Kidney capillary endothelial cell (primary cell): ENCODE measurements at places on chromosomes 13 and 19.

- no peak for DNase-seq
Observed at GRCh38 chr13:75935805-75936204, 299.7 kb downstream of the LMO7 start.

DNA sequence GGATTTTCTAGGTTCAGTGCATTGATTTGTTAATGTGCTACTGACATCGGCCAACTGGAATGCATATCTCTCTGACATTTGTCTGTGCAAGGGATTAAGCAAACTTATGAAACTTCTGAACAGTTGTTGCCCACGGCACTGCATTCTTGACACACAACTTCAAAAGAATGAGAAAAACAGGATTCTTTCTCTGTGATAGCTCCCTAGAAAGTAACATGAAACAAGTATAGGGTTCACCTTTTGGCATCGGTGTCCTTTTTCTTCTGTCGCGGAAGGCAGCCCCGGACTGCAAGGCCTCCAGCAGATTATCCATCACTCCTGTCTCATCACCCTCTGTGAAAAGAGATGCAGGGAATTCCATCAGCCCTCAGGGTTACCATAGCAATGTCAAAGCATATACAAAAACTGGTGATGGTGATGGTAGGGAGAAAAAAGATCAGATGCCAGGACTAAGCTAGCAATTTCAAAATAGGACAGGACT, 389.2 kb downstream of the DIAPH3 start:
- DNase-seq, result no peak

DNA sequence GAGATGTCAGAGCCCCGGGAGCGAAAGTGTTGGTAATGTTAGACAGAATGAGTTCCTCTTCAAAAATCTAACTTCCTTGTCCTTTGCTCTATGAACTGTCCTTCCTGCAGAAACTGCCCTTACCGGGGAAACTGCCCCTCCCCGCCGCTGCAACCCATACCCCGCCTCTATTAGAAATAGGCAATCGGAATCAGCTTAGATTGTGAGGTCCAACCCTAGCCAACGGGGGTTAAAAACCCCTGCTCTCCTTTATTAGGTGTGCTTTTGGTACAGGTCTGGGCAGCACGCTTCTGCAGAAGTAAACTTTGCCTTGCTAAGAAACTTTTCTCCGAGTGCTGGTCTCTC, 11.5 kb upstream of the CAPNS1 start:
- no peak for DNase-seq

DNA sequence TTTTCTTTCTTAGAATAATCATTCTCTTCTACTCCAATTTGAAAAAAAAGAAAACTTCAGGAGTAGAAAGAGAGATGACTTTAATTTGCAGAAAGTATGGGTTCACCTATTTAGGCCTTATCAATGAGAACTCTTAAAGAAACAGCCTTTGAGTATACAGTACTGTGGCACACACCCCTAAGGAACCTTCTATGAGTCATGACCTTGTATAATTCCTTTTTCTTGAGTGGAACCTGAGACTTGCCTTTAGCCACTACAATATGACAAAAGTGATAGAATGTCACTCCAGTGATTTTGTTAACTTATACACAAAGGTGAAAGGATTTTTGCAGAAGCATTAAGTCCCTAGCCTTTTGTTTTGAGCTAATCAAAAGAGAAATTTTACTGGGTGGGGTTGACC, 58.7 kb downstream of the ITGBL1 start:
- no peak for DNase-seq
